ENCODE measurements at places on chromosomes 13 and 19.

- no peak for DNase-seq
Measured at GRCh38 chr13:60679928-60680694, 283.1 kb downstream of the TDRD3 start.

GRCh38 chr13:67023130-67023876 lies 206.8 kb downstream of the PCDH9 start:
- no peak for DNase-seq

GRCh38 chr13:46085737-46086136 lies 19.1 kb downstream of the CPB2 start:
- no peak for DNase-seq

- DNase-seq, result no peak
Measured at GRCh38 chr13:45807520-45808099, 43.9 kb downstream of the SIAH3 start.

- DNase-seq, result peak; percentile 99
Measured at GRCh38 chr19:56507446-56508289, at the start of gene ZNF471. ZNF471 (plus strand) TSS chr19:56507855; CDS start chr19:56511572, 3,717 bp downstream.

- no peak for DNase-seq
Measured at GRCh38 chr13:35260316-35260715, 216.2 kb downstream of the MAB21L1 start.

GRCh38 chr13:37026771-37027170 lies 26.2 kb downstream of the EXOSC8 start:
- no peak for DNase-seq

- no peak for DNase-seq
Measured at GRCh38 chr19:29837448-29837981, 25.7 kb downstream of the CCNE1 start.

GRCh38 chr19:39212375-39212742 lies 8.3 kb upstream of the SYCN start:
- DNase-seq, result no peak
